Effector CD8-positive, alpha-beta T cell (primary cell): ENCODE measurements at places on chromosomes 13 and 19.

DNA sequence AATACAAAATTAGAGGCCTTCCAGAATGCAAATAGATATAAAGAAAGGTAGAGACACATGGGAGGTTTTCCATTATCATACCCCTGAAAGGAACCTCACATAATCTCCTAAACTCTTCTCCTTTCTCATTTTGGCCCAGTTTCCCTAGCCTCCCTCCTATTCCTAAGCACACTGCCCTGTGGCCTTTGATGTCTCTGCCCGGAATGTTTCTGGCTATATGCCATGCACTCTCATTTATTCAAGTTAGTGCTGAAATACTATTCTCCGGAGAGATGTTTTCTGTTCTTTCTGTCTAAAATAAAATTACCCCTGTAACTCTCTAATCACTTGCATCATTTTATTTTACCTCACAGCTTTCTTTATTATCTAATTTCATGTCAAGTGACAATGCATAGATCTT lies 1287.7 kb downstream of the SLITRK5 start:
- no peak for DNase-seq

- no peak for DNase-seq
Observed at GRCh38 chr19:38033658-38034491, 126.9 kb downstream of the SIPA1L3 start.

DNA sequence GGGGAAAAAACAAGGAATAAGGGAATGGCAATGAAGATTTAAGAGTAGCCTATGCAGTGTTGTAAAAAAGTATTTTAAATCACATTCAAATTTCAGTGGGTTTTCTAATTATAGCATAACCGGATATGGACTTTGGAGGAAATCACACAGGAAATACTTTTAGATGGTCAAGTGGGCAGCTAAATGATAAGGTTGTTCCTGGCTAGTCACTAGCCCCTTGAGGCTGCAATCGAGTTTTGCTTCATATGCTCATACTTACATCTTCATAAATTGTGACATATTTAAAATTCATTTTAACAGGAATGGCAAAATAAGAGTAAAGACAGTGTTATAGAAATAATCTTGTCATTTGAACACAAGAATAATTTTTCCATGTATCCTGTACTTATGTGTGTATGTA lies 88.9 kb downstream of the WDFY2 start:
- no peak for DNase-seq

- no peak for DNase-seq
Observed at GRCh38 chr13:42327725-42328124, 55.8 kb downstream of the AKAP11 start.

GRCh38 chr13:21453387-21454081 lies 5.6 kb downstream of the ZDHHC20 start:
- no peak for DNase-seq

- no peak for DNase-seq
Observed at GRCh38 chr19:30224689-30225606, 147.2 kb upstream of the ZNF536 start.

DNA sequence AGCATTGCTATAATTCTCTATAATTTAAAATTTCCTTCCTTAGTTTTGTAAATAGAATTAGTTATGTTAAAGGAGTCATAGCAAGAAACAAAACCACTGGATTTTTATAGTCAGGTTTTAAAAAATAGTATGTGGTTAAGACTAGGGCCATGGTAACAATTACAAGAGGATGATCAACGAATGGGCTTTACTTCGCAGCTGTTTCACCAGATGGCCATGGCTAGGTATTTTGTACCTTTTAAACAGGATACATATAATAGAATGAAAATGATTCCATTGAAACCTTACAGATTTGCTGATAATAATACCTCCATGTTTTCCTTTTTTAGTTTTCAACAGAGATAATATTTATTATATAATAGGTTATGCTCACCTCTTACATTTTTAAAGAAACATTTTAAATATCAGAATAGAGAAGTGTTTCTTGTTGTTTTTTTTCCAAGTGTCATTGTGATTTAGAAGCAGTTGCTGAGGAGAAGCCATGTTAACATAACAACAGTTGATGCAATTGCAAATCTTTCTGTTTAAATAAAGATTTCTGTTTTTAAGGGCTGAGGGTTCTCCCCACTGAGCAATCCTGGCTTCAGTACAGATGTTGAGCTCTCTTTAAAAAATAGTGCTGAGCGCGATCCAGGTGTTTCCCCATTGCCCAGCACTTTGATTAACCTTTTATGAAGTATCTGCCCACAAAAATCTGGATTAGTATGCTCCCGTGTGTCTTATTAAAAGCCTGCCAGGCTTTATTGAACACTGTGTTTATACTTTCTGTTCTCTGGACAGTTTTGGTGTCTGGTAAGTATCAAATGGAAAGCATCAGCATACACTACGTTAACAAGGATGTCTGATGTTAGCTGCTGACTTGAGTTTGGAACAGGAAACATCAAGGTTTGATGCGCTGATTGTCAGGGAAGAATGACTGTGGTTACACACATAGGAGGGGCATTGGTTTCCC lies 205.3 kb downstream of the HS6ST3 start:
- no peak for DNase-seq

DNA sequence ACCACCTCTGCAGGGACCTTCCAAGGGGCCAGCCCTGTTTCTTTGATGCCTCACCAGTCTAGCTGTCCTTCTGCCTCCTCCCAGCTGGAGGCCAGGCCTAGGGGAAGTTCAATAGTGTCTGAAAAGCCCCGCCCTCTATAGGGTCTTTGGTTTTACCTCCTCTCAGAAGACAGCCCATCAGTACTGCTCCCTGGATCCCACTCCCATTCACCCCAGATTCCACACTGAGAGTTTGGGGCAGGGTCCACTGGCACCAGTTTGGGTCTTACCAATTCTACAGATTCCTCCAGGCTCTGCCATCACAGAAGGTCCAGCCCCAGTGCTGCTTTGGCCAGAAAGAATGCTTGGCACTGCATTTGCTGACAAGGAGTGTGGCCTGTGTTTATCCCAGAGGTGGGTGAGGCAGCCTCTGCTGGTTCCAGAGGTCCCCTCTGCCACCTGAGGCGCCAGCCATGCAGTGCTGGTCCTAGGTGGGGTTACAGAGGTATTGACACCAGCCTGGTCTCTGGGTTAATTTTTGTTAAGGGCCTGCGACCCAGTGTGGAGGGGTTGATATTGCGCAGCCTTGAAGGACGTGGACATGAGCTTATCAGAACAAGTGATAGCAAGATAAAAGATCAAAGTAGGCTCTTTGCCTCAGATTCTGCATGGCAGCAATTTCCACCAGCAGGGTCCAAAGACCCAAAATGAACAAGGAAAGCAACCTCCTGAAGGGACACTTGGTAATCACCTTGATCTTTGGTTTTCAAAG lies 41.4 kb upstream of the IGSF23 start:
- no peak for DNase-seq

GRCh38 chr19:45253396-45254027 lies 2.4 kb downstream of the MARK4 start:
- DNase-seq, result no peak

DNA sequence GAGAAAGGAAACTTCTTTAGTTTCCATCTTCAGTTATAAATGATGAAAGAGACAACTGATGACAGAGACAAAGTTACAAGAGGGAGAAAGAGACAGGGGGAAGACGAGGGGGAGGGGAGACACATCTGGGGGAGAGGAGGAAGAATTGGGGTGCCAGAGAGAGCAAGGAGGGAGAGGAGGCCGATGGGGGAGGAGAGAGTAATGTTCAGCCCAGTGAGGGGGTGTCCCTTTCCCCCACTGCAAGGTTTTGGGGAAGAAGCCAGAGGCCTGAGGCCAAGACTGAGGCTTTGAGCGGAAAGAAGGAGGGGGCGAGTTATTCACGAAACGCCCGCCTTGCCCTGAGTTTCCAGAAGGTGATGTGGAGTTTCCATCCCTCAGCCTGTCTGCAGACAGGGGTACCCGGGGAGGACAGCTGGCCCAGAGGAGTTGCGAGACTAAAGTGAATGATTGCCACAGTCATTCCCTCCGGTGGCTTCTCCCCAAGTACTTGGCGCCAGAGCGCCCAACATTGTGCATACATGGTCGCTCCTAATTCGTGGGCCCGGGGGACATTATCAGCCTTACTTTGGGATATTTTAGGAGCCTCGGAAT lies 558 bp upstream of the PPAN start:
- peak; percentile 46 for DNase-seq

GRCh38 chr13:40190641-40191100 lies 475.8 kb downstream of the FOXO1 start:
- DNase-seq, result peak; percentile 23

- DNase-seq, result no peak
Observed at GRCh38 chr13:29847501-29847983, 2.9 kb downstream of the UBL3 start.

GRCh38 chr13:51833980-51834379 lies 11.0 kb downstream of the TMEM272 start:
- no peak for DNase-seq

DNA sequence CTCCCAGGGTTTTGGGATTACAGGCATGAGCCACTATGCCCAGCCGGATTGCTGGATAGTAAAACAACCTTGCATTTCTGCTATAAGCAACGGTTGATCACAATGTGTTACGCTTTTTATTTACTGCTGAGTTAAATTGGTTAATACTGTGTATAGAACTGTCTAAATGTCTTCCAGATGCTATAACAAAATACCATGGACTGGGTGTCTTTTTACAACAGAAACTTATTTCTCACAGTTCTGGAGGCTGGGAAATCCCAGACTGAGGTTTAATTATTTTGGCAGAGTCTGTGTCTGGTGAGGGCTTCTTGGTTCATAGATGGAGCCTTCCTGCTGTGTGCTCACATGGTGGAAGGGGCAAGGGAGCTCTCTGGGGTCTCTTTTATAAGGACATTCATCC lies 65.5 kb downstream of the ING1 start:
- DNase-seq, result no peak

GRCh38 chr19:13979244-13979615 lies 26.9 kb downstream of the RFX1 start:
- no peak for DNase-seq

GRCh38 chr19:2847507-2847906 lies 6.2 kb downstream of the ZNF555 start:
- no peak for DNase-seq

DNA sequence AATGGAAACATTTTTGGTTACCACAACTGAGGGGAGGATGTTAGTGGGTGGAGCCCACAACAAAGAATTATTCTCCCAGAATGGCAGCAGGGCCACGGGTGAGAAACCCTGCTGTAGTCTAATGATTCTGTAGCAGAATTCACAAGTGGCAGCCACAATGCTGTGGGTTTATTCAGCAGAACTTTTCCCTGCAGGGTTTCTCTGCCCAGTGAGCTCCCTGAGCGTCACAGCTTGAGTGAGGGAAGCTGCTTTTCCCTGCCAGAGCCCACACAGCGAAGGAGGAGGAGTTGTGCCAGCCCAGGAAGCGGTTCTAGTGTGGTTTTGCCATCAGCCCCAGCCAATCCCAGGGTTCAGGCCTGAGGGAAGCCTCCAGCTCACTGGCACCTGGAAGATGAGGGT lies 4.4 kb downstream of the ATP12A start:
- no peak for DNase-seq

- DNase-seq, result no peak
Observed at GRCh38 chr13:21733475-21734263, 62.8 kb downstream of the FGF9 start.

GRCh38 chr13:66558506-66558905 lies 671.6 kb downstream of the PCDH9 start:
- DNase-seq, result no peak

- DNase-seq, result no peak
Observed at GRCh38 chr13:111924678-111925075, 142.3 kb upstream of the SOX1 start.

GRCh38 chr19:372306-372890 lies 27.8 kb upstream of the MIER2 start:
- DNase-seq, result no peak

GRCh38 chr19:11578258-11579142 lies 1.1 kb upstream of the ACP5 start:
- DNase-seq, result peak; percentile 8

GRCh38 chr13:67063036-67063435 lies 167.1 kb downstream of the PCDH9 start:
- DNase-seq, result no peak

GRCh38 chr13:80477661-80478443 lies 136.9 kb upstream of the SPRY2 start:
- DNase-seq, result no peak

DNA sequence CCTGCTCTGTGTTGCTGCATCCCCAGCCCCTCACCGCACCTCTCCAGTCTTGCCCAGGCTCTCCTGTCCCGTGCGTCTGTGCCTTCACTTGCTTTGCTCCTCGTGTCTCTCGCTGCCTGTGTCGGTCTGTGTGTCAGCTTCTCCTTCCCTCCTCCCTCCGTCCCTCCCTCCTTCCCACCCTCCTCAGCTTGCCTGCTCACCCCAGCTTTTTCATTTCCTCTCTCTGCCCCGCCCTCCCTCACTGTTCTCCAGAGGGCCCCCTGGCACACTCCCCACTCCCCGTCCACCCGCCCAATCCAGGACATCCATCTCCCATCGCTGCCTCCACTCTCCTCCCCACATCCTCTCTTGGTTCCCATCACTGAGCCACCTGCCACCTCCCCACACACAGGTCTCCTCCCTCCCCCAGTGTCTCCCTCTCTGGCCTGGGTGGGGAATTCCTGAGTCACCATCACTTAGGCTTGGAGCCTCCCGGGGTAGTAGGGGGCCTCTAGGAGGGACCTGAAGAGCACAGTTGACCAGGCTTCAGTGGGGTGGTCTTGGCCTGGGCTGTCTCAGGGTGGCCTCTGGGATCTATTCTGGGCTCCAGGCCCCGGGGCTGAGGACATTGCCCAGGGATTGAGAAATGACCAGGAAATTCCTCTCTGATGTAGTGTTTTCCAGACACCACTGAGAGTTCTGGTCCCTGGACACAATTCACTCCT lies at the start of gene PTGIR:
Gene PTGIR, minus strand, starts transcription at position 132 of the 704 bp plus-strand sequence. CDS start 864 bp downstream, outside the sequence.
- no peak for DNase-seq

- DNase-seq, result no peak
Observed at GRCh38 chr13:28100150-28101121, at the start of gene FLT3. Gene FLT3, minus strand, starts transcription at chr13:28100576. Its CDS starts 66 bp downstream, at chr13:28100510.

GRCh38 chr19:53088091-53088490 lies 15.1 kb downstream of the ZNF160 start:
- DNase-seq, result no peak

- DNase-seq, result no peak
Observed at GRCh38 chr13:40192452-40192851, 474.0 kb downstream of the FOXO1 start.
